ENCODE measurements at places on chromosomes 16 and 17.

DNA sequence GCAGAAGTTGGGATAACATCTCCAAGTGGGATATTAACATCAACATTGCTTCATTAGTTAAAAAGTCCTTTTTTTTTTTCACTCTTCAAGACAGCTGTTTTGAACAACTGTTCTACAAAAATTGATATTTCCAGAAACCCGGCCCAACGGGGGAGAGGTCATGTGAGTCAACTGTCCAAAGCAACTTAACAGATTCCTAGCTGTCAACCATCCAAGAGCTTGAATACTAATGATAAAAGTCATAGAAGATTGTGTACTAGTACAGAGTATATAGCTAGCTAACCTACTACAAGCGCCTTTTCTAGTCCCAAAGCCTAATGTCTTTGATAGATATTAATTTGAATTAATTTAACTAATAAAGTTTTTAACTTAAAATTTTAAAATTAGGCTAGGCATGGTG is 172.0 kb downstream of the CYB561 start:
- DNase-seq: no peak

GRCh38 chr17:27928587-27928986 is 35.4 kb upstream of the LYRM9 start:
- no peak for DNase-seq

DNA sequence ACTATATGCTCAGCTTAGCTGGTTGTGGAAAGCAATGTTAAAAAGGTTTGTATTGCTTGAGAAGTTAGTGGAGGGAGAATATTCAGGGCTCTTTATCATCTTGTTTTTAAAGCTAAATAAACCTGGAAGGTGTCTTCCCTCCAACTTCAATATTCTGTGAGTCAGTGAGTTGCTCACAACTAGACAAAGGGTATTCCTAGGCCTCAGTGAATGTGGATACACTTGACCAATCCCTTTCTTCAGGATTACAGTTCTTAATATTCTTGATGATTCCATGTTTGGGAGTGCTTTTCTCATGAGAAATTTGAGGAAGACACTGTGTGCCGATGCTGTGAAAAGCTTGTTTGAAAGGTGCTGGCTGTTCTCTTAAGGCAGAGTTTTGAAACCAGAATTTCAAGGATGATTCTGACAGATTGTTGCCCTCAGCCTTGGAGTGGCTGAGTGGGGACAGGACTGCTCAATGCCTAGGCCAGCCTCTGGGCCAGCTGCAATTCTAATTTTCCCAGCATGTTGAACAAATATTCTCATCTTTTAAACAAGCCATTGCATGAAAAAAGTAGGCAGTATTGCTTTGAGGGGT is 30.1 kb downstream of the MAP2K4 start:
- no peak for DNase-seq

- DNase-seq: no peak
Measured at GRCh38 chr17:1095090-1095852, 84.5 kb downstream of the ABR start.

- no peak for DNase-seq
Measured at GRCh38 chr17:49928126-49928800, 40.7 kb upstream of the DLX4 start.

- peak; percentile 82 for DNase-seq
Measured at GRCh38 chr17:58331815-58332777, 3.5 kb upstream of the TSPOAP1 start.

DNA sequence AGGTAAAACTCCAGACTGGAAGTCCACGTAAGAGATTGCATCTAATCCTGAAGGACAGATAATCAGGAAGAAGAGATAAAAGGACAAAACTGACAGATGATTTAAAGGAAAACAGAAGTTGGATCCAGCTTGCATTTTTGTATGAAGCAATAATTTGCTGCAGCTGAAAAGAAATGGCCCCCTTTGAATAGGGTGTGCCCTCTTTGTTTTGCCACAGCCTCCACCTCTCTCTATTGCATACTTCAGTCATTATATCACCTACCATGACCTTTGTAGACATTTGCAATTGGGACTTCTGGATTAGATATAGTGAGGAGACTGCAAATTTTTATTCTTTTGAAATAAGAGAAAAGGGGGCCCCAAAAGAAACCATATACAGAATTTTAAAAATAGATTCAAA is 8.1 kb downstream of the NOG start:
- no peak for DNase-seq

- no peak for DNase-seq
Measured at GRCh38 chr17:70144260-70144846, 25.0 kb upstream of the KCNJ2 start.

GRCh38 chr17:76843703-76844484 is 24.3 kb upstream of the MGAT5B start:
- DNase-seq: no peak

- no peak for DNase-seq
Measured at GRCh38 chr17:9389111-9389527, 186.5 kb downstream of the STX8 start.

DNA sequence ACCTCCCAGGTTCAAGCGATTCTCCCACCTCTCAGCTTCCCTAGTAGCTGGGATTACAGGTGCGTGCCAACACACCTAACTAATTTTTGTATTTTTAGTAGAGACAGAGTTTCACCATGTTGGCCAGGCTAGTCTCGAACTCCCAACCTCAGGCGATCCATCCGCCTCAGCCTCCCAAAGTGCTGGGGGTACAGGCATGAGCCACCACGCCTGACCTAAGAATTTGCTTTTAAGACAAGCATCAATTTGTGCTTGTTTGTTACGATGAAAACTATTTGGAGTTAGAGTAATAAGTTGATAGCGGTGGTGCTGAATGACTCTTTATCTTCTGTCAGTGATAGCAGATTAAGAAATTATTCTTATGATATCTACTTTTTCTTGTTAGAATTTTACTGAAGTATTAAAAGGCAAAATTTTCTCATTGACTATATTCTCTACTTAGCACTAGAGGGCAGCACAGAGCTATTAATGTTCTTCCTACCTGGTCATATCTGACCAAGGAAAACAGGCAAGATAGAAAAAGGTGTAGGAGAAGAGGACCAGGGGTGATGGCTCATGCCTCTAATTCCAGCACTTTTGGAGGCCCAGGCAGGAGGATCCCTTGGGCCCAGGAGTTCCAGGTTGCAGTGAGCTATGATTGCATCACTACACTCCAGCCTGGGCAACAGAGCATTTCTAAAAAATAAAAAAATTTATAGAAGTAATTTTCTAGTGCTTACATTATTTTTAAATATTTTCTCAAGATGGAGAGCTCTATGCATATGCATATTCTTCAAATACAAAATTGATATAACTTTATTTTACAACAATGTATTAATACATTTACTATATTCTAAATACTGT is 24.5 kb downstream of the STXBP4 start:
- DNase-seq: peak; percentile 49

- no peak for DNase-seq
Measured at GRCh38 chr16:71933913-71934695, 38.8 kb downstream of the IST1 start.

DNA sequence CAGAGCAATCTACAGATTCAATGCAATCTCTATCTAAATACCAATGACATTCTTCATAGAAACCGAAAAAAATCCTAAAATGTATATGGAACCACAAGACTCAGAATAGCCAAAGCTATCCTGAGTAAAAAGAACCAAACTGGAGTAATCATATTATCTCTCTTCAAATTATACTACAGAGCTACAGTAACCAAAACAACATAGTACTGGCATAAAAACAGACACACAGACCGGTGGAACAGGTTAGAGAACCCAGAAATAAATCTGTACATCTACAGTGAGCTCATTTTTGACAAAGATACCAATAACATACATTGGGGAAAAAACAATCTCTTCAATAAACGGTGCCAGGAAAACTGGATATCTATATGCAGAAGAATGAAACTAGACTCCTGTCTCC is 45.4 kb downstream of the MPHOSPH6 start:
- no peak for DNase-seq

GRCh38 chr17:79412886-79413390 is 197.9 kb downstream of the RBFOX3 start:
- DNase-seq: no peak

DNA sequence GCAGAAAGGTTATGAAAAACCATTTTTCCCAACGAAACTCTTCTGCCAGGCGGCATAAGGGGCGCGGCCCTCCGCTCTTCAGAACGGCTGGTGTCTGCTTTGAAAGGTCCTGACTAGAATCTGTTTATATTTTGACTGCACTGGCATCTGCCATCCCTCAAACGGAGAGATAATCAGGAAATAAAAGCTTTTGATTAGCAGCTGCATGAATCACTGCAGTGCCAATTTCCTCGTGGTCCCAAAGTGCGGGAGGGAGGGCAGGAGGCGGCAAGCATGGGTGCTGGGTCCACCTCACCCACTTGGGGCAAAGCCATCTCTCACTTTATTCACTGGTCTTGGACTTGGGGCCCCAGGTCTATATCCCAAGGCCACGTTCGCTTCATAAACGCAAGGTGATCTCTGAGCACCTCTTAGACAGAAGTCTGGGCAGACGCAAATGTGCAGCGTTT is 49.7 kb downstream of the TBC1D16 start:
- DNase-seq: peak; percentile 16

GRCh38 chr17:73359987-73360410 is 48.2 kb upstream of the CDC42EP4 start:
- no peak for DNase-seq

DNA sequence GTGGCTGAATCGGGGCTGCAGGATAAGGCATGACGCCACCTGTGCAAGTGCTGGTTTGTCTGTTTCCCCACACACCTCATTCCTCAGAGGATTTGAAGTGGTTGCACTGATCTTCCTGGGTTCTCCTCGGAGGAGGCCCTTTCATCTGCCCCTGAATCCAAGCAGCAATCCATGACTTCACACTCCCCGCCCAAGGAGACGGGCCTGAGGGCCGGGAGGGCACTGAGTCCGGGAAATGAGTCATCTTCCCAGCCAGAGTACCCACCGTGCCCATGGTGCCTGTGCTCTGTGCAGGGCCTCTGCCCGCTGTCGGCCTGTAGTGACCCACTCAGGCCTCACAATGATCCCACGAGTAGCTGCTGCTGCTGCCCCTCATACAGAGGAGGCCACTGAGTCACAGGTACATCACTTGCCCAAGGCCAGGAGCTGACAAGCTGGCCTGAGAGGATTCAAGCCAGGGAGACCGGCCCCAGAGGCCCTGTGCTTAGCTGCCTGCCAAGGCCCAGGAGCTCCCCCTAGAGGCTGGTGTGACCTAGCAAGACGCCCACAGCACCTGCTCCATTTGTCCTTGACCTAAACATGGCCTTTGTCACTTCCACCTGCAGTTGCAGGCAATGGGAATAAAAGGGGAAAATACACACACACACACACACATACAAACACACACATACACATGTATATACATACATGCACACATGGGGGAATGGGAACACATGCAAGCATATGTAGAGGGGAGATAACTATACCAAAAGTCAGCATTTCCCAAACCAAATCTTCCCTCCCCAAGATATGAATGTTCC is 240.0 kb downstream of the C16orf95 start:
- DNase-seq: no peak

DNA sequence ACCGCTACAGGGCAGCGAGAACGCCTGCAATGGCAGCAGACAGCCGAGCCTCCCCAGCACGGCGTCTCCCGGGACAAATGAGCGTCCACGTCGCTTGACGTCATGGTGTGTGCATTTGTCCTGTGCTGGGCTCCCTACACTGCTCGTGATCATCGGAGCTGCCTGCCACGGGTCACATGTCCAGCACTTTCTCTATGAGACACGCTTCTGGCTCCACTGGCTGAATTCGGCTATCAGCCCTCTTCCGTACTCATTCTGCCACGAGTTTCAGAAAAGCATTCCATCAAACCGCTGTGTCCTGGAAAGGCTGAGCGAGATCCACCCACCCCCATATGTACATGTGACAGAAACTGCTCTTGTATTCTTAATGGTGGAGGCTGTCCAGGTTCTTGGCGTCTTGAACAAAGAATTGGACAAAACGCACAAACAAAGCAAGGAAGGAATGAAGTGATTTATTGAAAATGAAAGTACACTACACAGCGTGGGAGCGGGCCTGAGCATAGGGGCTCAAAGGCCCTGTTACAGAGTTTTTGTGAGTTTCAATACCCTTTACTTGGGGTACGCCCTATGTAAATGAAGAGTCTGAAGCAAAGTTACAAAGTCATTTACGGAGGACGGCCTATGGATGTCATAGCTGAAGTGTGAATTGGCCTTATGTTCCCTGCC is 28.5 kb upstream of the SHCBP1 start:
- DNase-seq: no peak

- no peak for DNase-seq
Measured at GRCh38 chr16:64440421-64440831, 681.4 kb downstream of the CDH11 start.
